ENCODE measurements at places on chromosomes 1 and 21. TPM values are rescaled to one million over a fixed set of nuclear protein-coding genes. Genes with fewer than 3 reads are reported as not detected.

GRCh38 chr1:156806512-156807440 lies 9.9 kb downstream of the SH2D2A start:
- H3K27me3 ChIP-seq, result peaks cover 6% of the 10 kb centered on the region
- no peak overlapping the region for H3K4me3 ChIP-seq
- H3K36me3 ChIP-seq, result no peaks in the 10 kb centered on the region
- H3K27ac ChIP-seq, result no peak overlapping the region

Gene RIMS3
- total RNA-seq, result 19.9 TPM

DNA sequence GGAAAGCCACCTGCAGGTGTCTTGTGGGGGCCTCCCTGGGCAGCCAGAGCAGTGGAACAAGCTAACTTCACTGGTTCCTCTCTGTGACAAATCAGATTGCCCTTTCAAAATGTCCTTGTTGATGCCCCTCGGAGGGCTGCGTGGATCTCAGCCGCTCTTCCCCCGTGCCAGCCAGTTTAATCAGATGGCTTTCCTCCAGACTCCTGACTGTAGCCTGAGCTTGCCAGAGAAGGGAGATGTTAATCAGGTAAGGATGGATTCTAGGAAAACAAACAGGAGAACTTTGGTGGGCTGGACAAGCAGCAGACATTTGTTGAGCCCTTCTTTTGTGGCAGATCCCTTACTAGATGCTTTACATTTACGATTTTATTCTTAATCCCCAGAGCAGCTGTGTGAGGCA lies 88.2 kb downstream of the DMRTA2 start:
- H3K27me3 ChIP-seq, result peaks cover 55% of the 10 kb centered on the region
- H3K27ac ChIP-seq, result no peak overlapping the region
- H3K4me3 ChIP-seq, result no peak overlapping the region
- H3K36me3 ChIP-seq, result no peaks in the 10 kb centered on the region
- no peak for DNase-seq

Gene OR2T4
- total RNA-seq, result not detected

Gene TTC24
- 0.11 TPM for total RNA-seq

DNA sequence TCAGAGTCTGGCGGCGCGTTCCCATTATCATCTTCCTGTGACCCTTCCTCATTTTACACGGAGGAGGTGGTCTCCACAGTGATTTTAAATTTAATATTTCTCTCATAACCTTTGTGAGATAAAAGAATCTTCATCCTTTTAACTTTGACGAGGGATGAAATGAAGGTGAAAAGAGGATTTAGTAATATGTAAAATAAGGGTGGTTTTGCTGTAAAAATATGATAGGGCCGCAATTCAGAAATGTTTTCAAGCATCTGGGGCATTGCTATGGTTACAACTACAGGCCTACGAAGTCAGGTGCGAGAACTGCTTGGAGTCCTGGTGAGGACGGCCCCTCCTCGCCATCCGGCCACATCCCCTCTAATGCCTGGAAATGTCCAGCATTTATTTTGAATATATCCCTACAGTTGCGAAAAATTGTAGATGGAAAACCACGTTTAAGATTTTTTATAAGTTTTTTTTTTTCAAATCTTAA lies 422 bp upstream of the RSBN1 start:
- no peak for DNase-seq
- peaks cover 16% of the 10 kb centered on the region for H3K4me1 ChIP-seq
- H3K27ac ChIP-seq, result peak overlapping the region; percentile 96
- no peaks in the 10 kb centered on the region for H3K27me3 ChIP-seq

GRCh38 chr21:32612999-32613337 lies 791 bp upstream of the CFAP298 start:
- no peak for DNase-seq
- peaks cover 4% of the 10 kb centered on the region for H3K27me3 ChIP-seq
- H3K27ac ChIP-seq, result peak overlapping the region; percentile 93
- H3K36me3 ChIP-seq, result peaks cover 12% of the 10 kb centered on the region
- H3K4me1 ChIP-seq, result peaks cover 14% of the 10 kb centered on the region

DNA sequence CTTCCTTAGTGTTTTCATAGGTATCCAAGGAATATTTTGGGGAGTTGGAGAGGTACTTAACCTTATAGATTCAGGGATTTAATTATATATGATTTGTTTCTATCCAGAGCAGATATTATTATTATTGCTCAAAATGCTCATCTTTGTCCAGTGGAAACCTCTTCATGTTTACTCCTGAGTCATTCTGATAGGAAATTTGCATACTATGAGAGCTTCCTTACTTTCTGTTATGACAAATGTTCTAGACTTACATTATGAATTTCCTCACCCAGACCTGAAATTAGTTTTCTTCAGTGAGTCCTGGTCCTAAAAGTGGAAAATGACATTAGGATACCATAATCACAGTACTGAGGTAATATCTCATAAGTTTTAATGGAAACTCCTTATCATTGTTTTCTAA lies 57.5 kb upstream of the PLPPR5 start:
- H3K36me3 ChIP-seq, result no peaks in the 10 kb centered on the region
- H3K4me3 ChIP-seq, result no peak overlapping the region
- H3K27ac ChIP-seq, result no peak overlapping the region
- no peak for DNase-seq
- H3K4me1 ChIP-seq, result no peaks in the 10 kb centered on the region

GRCh38 chr1:192303029-192303428 lies 13.8 kb upstream of the RGS21 start:
- no peaks in the 10 kb centered on the region for H3K4me1 ChIP-seq
- H3K4me3 ChIP-seq, result no peak overlapping the region
- no peak for DNase-seq
- no peak overlapping the region for H3K27ac ChIP-seq

Gene FAM43B
- total RNA-seq, result 3.1 TPM

All from WTC11 (cell line).